ENCODE measurements at places on chromosomes 2 and 18.

DNA sequence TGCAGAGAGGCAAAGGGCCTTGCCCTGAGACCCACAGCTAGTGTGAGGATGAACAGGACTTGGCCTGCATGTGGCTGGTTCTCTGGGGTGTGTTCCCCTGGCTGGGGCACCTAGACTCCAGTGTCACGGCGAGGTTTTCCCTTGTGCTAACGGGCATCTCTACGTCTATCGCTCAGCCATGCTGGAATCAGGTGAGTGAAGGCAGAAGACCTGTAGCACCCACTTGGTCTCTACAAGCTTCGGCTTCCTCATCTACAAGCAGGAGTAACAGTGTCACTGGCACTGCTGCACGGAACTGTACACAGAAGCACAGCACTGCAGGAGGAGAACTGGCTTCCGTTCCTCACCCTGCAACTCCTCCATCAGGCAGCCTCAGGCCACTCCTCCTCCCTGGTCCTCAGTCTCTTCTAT, 30.6 kb downstream of the HS1BP3 start:
- no peak for DNase-seq

- DNase-seq, result no peak
Observed at GRCh38 chr2:125756431-125756830, 899.5 kb upstream of the GYPC start.

- DNase-seq, result no peak
Observed at GRCh38 chr18:46712406-46712805, 44.4 kb downstream of the ST8SIA5 start.

GRCh38 chr18:49008716-49009115, 58.0 kb upstream of the SMAD7 start:
- DNase-seq, result no peak

DNA sequence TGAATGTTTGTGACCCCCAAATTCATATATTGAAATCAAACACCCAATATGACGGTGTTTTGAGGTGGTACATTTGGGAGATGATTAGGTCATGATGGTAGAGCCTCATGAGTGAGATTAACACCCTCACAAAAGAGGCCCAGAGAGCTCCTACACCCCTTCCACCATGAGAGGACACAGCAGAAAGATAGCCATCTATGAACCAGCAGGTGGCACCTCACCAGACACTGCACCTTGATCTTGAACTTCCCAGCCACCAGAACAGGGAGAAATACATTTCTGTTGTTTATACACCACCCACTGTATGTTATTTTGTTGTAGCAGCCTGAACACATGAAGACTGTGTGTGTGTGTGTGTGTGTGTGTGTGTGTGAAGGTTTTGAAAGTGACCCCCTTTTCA, 58.1 kb downstream of the ST3GAL5 start:
- no peak for DNase-seq

- no peak for DNase-seq
Observed at GRCh38 chr18:79283131-79283810, 112.5 kb upstream of the NFATC1 start.

DNA sequence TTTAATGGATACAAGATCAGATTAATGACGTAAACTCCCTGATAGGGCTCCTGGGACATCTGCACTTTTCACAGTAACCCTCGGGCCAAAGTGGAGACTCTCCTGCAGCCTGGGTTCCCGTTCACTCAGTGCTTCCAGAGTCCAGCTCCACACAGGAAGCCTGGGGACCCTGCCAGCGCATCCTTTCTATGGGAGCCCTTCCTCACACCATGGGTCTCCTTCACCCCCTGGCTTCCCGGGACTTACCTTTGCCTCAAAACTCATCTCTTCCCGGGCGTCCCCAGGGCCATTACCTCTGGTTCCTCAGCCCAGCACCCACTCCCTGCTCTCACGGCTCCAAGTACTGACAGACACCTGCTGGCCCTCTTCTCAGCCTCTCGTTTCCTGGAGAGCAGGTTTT, 40.7 kb upstream of the KLF11 start:
- no peak for DNase-seq

DNA sequence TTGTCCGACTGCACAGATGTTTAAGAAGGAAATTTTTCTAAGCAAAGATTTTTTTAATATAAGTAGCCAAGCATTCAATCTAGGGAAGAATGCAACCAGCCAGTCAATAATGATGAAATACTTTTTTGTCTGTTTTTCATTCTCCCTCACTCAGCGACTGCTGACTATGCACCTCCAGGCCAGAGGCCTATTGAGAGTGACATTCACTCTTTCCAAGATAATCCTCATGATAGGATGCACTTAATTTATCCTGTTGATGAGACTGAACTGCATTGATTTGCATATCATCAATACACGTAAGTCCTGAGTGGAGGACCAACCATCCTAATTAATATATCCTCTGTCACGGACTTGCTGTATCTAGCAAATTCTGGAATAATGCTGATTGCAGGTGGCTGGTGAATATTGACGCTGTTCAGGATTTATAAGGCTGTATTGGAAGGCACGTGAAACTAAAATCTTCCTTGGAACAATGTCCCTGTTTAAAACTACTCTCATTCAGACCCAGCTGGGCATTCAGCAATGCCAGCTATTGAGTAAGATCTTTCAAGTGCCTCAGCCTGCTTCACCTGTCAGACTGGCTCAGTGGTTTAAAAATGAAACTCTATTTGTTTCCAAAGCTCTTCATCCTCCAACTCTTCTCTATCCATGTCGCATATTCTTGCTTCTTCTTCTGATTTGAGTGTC, 142.2 kb downstream of the MAP2 start:
- DNase-seq, result no peak

GRCh38 chr18:78168526-78168925, 811.1 kb upstream of the SALL3 start:
- no peak for DNase-seq

DNA sequence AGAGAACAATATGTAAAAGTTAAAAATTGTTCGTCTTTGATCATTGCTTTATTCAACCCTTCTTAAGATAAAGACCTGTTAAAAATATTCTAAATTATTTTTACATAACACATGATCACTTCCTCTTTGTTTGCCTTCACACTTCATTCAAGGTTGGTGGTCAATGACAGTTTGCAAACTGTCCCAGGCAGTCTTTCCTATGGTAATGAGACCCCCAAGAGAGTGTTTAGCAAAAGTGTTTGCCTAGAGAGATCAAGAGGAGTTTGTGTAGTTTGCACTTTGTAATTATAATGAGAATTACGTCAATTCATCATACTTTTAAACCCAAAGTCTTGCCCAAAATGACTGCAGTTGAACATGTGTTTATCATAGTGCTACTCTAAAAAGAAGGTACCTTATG, 77.2 kb upstream of the ABCA12 start:
- DNase-seq, result no peak

Data from stimulated activated CD4-positive, alpha-beta T cell treated with anti-CD3 and anti-CD28 coated beads, Interleukin-1b, Interleukin-23, amount 100 ng/mL, for 1 hour (primary cell).